Heart right ventricle (tissue), 16 donors: ENCODE measurements at places on chromosomes 2 and 18. TPM values are rescaled to one million over a fixed set of nuclear protein-coding genes. Genes with fewer than 3 reads are reported as not detected.

The SRD5A2 gene
- not detected for total RNA-seq

The ALK gene
- 0.24 TPM for total RNA-seq

The HOXD3 gene
- total RNA-seq, result 0.28 TPM

The SEPTIN10 gene
- total RNA-seq, result 39.8 TPM

The ARHGAP28 gene
- total RNA-seq, result 2.0 TPM

The LONRF2 gene
- total RNA-seq, result 11.3 TPM

The PLEKHM3 gene
- 14.9 TPM for total RNA-seq

The CD8B gene
- not detected for total RNA-seq

The MYO1B gene
- 11.8 TPM for total RNA-seq

The MOGAT1 gene
- total RNA-seq, result 0.46 TPM

The RAPH1 gene
- total RNA-seq, result 16.5 TPM

The SP9 gene
- total RNA-seq, result not detected

The TGOLN2 gene
- total RNA-seq, result 81.7 TPM

DNA sequence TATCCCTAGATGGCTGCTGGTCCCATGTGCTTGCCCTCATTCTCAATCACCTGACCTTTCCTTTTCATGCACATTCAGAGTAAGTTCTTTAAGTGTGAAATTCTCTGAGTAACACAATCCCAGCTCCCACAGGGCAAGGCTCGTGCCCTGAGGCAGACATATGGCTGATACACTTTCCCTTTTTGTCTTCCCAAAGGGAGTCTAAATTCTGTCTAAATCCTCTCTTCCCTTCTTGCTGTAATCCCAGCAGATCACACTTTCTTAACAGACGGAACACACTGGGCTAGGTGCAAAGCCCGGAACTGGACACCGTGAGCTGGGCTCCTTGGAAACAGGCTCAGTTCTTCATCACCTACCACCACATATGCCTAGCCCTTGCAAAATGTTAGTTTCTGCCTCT is 147.6 kb downstream of the GALNT14 start:
- DNase-seq, result no peak

- no peak for DNase-seq
Measured at GRCh38 chr2:180938451-180938850, 42.0 kb upstream of the UBE2E3 start.

DNA sequence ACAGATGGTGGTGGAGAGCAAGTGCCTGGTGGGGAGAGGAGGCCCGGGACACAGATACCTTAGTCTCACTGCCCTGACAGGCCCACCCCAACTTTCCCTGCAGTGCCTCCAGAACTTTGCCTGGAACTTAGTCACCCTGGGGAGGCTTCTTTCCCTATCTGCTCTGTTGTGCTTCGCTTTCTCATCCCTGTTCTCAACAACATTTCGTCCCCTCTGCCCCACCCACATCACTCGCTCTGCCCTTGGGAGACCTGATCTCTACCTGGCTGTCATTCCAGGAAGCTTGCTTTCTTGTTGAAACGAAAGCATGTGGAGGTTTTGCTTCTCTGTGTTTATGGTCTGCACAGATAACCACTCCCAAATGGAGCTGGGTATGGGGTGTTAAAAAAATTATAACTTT is 93.8 kb downstream of the PRKCE start:
- DNase-seq, result no peak

- no peak for DNase-seq
Measured at GRCh38 chr2:493228-493627, 184.0 kb downstream of the TMEM18 start.

DNA sequence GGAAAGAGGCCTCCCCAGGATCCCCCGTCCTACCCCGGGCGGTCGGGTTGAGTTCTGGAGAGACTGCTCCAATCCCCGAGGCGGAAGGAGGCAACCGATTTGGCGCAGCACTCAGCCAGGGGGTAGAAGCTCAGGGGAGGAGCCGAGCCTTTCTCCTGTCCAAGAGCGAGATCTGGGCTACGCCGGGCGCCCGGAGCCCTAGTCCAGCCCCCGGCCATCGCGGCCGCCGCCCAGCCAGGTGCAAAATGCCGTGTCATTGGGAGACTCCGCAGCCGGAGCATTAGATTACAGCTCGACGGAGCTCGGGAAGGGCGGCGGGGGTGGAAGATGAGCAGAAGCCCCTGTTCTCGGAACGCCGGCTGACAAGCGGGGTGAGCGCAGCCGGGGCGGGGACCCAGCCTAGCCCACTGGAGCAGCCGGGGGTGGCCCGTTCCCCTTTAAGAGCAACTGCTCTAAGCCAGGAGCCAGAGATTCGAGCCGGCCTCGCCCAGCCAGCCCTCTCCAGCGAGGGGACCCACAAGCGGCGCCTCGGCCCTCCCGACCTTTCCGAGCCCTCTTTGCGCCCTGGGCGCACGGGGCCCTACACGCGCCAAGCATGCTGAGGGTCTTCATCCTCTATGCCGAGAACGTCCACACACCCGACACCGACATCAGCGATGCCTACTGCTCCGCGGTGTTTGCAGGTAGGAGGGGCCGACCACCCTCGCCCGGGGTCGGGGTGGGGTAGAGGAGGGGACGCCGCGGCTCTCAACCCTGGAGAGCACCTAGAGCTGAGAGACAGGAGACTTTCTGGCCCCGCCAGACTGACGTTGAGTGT is at the start of gene DYSF:
DYSF (plus strand) TSS at position 158 of the 817 bp plus-strand sequence.
- peak; percentile 74 for DNase-seq

DNA sequence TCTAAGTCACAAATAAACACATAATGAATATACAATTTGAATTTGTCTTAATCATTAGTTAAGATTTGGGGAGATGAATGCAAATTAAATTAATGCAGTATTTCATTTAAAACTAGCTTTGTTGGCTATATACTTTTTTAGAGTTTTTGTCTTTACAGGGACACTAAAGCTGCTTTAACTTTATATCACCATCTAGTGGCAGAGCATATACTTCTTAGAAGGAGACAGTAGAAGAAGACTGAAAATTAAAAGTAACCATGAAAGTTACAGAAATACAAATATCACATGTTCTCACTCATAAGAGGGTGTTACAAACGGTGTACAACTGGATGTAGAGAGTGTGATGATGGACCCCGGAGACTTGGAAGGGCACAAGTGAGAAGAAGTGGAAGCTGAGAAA is 268.3 kb upstream of the NETO1 start:
- no peak for DNase-seq

DNA sequence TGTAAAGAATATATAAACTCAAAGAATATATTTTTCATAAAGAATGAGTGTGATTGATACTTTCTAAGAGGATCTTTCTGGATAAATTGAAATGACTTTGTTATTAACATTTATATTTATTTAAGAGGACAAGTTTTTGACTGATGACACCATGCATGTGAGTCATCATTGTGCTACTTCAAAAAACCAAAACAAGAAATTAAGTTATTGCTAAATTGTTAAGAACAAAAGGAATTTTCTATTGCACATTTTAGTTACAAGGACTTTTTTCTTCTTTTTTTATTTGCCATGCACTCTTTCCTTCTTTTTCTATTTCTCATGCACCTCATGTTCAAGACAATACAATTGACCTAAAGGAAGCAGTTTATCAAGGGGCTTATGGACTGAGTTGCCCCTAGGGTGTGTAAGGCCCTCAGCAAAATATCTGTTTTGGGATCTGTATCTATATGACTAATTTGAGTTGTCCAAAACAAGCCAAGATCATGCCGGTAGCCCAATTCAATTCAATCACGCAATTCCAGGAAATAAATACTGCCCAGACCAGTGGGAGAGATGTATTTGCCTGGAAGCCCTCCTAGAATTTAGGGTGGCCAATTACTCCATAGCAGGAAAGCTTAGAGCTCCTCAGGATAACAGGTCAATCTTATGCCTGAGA is 654.3 kb downstream of the METTL4 start:
- no peak for DNase-seq

DNA sequence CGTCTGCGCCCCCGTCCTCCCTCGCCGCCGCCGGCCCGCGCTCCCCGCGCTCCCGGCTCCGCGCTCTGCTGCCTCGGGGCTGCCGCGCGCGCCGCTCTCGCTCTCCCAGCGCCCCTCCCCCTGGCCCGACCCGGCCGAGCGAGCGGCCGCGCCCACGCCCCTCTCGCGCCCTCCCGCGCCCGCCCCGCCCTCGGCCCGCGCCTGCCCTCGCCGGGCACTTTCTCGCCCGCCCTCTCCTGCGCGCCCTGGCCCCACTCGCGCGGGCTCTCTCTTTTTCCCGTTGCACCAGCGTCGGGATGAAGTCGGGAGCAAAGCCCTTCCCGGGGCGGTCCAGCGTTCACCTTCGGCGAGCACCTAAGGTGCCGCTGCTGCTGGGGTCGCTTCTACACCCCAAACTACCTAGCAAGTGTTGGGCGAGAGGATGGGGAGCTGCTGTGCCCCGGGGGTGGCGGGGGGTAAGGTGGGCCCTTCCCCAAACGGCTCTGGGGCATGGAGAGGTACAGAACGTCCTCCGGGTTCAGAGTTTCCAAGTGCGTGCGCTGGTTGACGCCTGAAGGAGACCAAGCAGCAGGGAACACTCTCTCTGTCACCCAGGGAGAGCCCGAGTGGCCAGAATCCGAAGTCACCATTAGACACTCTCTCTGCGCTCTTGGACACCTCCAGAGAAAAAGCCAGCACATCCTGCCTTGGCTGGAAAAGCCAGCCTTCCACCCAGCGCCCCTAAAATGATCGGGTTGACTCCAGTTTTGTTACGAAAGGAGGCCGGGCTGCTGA is at the start of gene COLEC12:
COLEC12 (minus strand) TSS at position 70 of the 774 bp plus-strand sequence. CDS start 187 bp downstream, outside the sequence.
- DNase-seq, result peak; percentile 55

GRCh38 chr18:77701977-77702376 is 452.3 kb downstream of the GALR1 start:
- DNase-seq, result no peak

DNA sequence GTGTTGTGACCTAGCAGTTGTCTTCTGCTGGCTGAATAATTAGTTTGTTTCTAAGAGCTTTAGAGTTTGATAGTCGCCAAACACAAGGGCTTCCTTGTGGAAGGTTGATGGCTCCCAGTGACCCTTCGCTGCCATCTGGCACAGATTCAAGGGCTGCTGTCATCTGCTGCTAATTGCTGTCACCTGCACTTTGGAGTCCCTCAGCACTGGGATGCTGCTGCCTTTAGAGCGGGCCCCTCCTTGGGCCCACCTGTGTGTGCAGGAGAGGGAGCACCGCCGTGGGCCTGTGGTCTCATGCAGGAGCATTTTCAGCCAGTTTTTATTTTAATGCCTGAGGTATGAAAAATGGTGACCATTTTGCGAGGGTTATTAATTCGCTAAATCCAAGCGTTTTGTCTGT is 154.0 kb upstream of the NFATC1 start:
- DNase-seq, result no peak

- DNase-seq, result no peak
Measured at GRCh38 chr2:200156166-200156835, 150.2 kb upstream of the SPATS2L start.

DNA sequence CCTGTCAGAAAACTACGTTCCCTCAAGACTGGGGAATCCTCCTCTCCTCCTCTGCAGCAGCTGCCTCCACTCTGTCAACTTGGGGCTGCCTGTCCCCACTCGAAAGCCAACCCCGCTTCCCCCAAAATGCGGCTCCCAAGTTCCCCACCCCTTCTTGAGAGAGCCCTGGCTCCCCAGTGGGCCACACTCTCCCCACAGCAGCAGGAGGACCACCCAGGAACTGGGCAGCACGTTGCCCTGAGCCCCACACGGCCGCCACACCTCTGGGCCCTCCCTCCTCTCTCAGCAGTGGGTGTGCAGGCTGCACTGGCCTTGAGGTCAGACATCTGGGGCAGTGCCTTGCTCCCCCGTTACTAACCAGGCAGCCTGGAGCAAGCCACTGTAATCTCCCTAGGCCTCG is 9.6 kb upstream of the TEX51 start:
- DNase-seq, result no peak

DNA sequence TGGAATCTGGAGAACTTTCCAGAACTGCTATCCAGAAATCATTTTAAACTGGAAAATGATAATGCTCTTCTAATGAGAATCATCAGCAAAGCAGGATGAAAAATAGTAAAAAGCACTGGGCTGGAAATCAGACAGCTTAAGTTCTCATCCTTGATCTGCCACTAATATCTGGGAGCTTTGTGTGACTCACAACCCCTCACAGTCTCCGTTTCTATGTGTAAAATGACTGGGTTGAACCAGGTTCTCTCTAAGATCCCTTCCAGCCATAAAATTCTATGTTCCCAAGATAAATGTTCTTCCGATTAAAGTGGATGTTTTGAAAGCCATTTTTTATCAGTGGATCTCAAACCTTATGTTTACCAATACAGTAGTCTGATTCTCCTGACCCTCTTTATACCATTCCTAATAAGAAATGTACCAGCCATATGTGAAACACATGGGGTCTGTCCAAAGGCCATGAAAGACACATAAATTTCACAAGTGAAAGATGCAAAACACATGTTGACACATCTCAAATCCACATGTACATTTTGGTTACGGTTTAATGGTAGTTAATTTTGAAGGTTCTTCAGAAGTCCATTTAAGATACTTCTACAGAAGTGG is 188.8 kb downstream of the EN1 start:
- DNase-seq, result no peak

GRCh38 chr2:236054125-236054524 is 114.1 kb downstream of the GBX2 start:
- no peak for DNase-seq

DNA sequence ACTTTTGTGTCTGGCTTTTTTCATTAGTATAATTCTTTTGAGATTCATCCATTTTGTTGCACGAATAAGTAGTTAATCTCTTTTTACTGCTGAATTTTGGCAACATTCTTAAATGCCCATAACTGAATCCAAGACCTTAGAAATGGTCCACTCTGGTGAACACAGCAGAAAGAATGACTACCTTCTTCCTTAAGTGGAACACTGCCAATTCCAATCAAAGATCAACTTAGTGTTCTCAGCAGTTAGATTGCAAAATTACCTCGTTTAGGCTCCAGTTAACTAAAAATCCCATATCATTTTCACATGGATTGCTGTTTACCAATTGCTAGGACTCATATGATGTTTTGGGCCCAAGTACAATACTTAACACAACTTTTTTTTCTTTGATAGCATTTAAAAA is 59.9 kb downstream of the MDH1 start:
- no peak for DNase-seq

DNA sequence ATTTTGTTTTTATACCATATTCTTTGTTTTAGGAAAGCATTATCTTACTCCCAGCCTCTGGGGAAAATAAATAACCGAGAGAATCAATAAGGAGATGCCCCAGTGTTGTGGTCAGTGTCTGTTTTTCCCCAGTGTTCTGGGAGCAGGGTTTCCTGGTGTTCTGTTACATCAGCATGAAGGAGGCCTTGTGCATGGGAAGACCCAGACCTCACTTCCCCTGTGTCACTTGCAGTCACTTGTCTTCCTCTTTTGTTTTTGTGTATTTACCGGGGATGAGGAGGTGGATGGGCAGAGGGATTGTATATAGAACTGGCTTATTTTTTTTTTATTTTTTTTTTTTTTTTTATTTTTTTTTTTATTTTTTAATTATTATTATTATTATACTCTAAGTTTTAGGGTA is 45.0 kb upstream of the MGAT5 start:
- no peak for DNase-seq

DNA sequence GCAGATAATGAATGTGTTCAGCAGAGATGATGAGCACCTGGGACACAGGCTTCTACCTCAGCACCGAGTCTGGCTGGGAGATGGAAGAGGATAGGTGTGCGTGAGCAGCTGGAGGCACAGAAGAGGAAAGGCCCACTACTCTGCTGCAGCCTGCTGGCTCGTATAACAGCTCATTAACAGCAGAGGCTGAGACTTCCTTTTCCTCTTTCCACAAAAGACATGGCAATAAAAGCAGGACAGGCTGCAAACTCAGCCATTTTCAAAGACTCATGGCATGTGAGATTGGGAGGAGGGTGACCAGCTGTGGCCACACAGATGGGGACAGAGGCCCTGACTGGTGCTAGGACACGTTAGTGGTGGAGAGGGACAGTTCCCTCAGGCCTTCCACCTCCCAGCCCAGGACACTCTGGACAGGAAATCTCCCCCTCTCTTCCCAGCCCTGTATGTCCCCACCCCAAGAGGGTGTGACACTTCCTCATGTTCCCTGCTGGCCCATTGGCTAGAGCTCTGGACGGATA is 60.3 kb downstream of the CACNB4 start:
- DNase-seq, result peak; percentile 31
